Fibroblast of the aortic adventitia (primary cell): ENCODE measurements at places on chromosomes 2 and 18. TPM values are rescaled to one million over a fixed set of nuclear protein-coding genes. Genes with fewer than 3 reads are reported as not detected.
A peak's percentile ranks its signal among the peaks of the same experiment; 100 is the strongest.

- DNase-seq = no peak
These were observed 31.2 kb upstream of the RMP24 start for GRCh38 chr18:35941299-35941698.

DNA sequence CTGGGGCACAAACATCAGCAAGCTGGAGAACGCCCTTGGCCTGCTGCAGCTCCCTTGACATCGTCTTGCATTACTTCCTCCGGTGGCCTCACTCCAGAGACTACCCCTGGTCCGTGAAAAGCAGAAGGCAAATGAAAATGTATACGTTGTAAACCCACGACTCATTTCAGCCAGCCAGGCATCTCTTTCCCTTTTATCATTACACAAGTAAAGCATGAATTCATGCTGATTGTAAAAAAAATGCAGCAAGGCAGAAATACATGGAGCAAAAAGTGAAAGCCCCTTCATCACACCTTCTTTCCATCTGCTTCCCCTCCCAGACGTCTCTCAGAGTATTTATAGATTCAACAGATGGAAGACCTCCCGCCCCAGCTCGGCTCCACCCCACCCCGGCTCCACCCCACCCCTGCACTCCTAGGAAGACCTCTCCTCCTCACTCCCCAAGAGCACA, 41.6 kb upstream of the RALBP1 start:
- no peak for DNase-seq

DNA sequence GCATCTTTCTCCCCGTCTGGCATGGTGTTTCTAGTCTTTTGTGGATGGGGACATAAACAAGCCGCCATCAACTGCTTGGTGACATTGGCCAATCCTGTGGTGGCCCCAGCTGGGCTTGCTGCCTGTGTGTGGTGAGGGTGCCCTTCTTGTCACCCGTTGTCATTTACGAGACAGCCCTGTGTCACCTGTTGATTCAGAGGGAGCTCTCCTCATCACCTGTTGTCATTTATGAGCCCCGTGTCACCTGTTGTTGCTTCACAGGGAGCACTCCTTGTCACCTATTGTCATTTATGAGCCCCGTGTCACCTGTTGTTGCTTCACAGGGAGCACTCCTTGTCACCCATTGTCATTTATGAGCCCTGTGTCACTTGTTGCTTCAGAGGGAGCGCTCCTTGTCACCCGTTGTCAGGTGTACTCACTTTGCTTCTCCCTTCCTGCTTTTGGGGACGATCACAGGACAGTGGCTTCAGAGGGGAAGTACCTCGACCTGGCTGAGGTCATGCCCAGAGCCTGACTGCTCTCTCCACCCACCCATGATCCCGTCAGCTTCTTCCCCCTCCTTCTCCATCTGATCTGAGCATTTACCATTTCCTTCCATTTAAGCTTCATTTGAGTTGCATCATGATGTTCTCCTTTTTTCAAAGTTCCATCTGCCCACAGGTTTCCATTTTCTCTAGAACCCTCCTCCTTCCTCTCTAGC, 29.1 kb downstream of the HPCAL1 start:
- no peak for DNase-seq

- DNase-seq = no peak
These were observed 62.8 kb downstream of the AGFG1 start for GRCh38 chr2:227534714-227535113.

DNA sequence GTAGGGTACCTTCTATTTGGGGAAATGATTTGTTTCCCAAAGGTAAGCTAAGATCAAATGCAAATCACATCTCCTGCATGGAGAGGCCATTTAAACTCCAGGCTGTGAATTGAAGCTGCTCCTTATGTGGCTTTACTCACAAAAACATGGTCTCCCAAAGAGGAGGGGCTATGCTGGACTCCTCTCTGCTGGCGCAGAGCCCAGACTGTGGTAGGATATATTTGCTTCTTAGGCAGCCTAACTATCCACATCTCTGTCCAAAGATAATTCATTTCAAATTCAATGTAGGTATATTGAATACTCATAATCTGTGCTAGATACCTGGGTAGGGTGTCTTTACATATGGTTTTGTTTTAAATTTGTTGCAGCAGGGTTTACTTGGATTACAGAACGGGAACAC, 358.5 kb downstream of the ALK start:
- DNase-seq = no peak

GRCh38 chr18:48615566-48616401, 77.0 kb downstream of the CTIF start:
- DNase-seq = no peak

- DNase-seq = peak; percentile 60
These were observed 31.2 kb downstream of the STAMBP start for GRCh38 chr2:73859721-73860586.

DNA sequence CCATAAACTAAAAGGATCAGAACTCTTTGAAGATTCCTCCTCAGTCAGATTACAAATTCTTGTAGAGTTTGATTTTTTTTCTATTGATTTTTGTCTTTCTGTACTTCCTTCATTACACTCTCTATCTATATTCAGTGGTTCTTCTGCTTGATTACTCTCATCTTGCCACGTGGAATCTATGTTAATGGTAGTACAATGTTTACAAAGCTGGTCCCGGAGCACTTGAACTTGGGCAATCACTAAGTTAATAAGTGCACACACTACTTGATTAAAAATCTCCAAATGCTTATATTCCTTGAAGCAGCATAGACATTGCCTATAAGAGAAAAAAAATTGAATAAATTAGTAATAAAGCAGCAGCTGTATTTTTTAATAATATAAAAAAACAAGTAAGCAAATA, 65.1 kb downstream of the USP34 start:
- no peak for DNase-seq

GRCh38 chr2:34317797-34318196, 718.7 kb upstream of the FAM98A start:
- DNase-seq = no peak

DNA sequence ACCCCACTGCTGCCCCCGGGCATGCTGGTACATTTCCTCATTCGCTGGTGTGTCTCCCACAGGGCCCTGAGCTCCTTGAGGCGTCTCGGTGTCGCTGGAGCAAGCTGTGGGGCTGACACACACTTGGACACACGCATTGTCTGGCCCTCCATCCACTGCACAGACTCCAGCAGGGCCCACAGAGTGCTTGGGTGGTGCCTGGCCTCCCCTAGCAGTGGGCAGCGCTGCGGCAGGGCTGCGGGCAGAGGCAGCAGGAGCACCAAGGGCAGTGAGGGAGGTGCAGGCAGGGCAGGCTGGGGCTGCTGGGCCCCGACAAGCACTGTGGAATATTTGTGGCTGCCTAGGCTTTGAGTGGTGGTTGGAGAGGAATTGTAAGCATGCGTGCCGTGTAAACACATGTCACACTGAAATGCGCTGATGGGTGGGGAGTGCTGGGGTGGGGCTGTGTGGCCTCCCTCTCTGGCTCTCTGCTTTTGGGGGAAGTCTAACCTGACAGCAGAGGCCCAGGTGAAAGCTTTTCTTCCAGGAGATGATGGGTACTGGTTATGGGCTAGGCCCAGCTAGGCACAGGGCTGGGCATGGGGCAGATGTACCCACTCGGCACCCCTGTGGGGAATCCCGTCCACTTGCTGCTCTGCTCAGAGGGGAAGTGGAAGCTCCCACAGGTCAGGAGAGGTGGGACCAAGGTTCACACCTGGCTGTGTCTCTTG, 55.5 kb upstream of the HS6ST1 start:
- peak; percentile 46 for DNase-seq

DNA sequence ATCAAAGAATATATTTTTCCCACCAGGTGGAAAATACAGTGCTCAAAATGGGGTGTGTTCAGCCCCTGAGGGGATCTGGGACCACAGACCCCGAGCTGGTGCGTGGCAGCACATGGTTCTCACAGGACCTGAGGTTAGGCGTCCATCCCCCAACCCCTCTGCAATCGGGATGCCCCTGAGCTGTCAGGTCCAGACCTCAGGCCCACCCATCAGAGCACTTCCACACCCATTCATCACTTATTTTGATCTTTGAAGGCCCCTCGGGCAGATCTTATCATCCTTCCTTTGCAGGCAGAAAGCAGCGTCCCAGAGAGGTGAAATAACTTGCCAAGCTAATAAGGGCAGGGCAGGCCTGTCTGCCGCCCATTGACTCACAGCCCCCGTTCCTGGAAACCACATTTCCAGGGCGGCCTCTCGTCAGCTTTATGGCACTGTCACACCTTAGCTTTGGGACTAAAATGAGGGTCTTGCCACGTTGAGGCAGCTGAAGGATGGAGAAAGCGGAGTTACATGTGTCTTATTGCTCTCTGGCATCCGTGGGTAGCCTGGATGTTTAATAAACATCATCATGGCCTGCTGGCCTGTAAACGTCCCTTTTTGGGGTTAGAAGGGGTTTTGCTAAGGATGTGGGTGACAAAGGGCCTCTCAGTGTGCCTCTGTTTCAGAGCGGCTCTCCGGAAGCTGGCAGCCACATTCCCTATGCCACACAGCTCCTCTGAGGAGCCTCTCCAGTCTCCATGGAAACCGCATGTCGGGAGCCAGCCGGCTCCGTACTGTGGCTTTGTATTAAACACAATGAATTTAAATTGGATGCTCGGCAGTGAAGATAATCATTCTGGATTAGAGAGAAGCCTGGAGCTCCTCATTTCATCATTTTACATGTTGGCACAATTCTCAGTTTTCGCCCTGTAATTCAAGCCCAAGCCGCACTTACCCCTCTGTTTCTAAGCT, 58.3 kb upstream of the MAPRE3 start:
- no peak for DNase-seq

- DNase-seq = no peak
These were observed 108.3 kb downstream of the SMAD7 start for GRCh38 chr18:48842259-48843061.

- DNase-seq = no peak
These were observed 7.2 kb upstream of the CRYGB start for GRCh38 chr2:208153156-208153555.

GRCh38 chr2:135913727-135914365, 37.6 kb upstream of the MCM6 start:
- peak; percentile 70 for DNase-seq

DNA sequence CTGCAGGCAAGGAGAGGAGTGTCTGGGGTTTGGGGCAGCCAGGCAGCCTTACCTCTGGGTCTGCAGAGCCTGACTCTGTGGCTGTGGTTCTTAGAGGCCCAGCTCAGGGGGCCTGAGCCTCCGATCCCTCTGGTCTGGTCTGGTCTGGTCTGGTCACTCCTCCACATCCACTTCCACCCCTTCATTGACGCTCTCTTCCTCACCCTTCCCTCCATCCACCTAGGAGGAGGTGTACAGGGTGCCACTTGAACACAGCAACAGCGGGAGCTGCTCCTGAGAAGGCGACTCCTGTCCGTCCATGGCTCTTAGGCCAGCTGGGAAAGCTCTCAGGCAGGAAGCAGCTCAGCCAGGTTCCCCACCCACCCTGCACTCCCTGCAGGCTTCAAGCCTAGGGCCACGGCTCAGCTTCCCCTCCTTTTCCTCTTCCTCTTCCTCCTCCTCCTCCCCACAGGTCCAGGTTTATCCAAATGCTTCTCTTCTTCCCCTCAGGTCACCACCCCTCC, 16.9 kb downstream of the GPR55 start:
- no peak for DNase-seq

- DNase-seq = peak; percentile 97
These were observed 93.7 kb upstream of the WDR75 start for GRCh38 chr2:189347540-189347939.

DNA sequence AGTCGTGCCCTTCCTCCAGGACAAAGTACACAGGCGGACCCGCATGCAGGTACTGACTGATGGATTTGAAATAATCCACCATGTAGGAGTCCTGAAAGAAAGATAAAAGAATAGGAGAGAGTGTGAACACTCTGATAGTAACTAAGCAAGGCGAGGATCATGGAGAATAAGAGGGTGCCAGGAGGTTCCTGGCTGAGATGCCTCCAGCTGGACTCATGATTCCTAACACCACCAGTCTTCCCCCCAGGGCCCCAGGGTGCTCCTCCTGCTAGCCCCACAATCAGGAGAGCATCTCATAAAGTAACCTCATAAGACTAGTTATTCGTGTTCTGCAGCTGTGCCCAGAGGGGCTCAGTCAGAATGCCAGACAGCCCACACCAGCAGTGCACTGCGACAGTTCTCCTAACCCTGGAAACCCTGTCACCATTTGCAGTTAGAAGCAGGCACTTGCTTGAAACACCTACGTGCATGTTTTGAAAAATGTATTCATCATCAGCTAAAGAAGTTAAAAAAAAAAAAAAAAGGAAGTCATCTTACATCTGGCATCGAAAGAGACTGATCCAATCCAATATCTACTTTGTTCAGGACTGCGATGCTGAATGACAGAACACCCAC, 36.7 kb downstream of the RMC1 start:
- DNase-seq = no peak

- no peak for DNase-seq
These were observed 306.0 kb downstream of the CLIP4 start for GRCh38 chr2:29420999-29421782.

GRCh38 chr2:228469721-228470120, 288.2 kb upstream of the SPHKAP start:
- no peak for DNase-seq

GRCh38 chr2:241720099-241720498, 14.3 kb upstream of the D2HGDH start:
- no peak for DNase-seq

DNA sequence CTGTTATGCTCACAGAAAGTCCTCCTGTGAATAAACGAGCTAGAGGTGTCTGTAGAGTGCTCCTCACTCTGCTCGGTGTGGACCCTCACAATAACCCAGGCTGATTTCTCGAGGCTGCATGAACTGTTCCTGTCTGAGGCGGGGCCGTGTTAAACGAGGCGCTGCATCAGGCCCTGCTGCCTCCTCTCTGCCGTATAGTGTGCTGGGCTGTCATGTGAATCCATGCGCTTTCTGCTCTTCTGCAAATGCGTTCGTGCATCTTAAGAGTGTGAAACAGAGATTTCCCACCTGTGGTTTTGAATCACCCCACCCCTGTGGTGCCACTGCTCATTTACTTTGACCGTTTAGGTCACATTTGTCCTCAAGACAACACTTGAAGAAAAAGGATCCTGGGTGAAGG, 26.2 kb downstream of the TRAF3IP1 start:
- no peak for DNase-seq

DNA sequence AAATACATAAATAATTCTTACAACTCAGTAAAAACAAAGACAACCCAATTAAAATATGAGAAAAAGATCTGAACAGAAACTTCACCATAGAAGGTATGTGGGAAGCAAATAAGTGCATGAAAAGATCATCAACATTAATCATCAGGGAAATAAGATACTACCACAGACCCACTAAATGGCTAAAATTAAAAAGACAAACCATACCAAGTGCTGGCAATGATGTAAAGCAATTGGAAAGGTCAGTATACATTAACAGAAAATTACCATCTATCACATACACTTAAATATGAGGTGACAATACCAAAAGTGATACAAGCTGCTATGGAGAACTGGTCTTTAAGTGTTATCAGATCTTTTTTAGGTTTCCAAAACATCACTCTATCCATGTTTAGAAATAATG, 44.7 kb downstream of the TTR start:
- no peak for DNase-seq

GRCh38 chr18:2331491-2331890, 239.8 kb downstream of the METTL4 start:
- DNase-seq = no peak

The KCMF1 gene
- 28.5 and 64.5 TPM in 2 replicates for total RNA-seq

The PLCL1 gene
- total RNA-seq = 12.4 and 17.7 TPM in 2 replicates

The ZNF385B gene
- total RNA-seq = 4.8 TPM in 1 of 2 replicates, not detected in the other

The OST4 gene
- total RNA-seq = 36.5 and 300 TPM in 2 replicates

The ARHGAP28 gene
- 11.9 and 221 TPM in 2 replicates for total RNA-seq

The SKOR2 gene
- not detected in 2 replicates for total RNA-seq

The CIDEA gene
- total RNA-seq = not detected in 2 replicates

The NDC80 gene
- 5.0 and 43.5 TPM in 2 replicates for total RNA-seq

The C2orf92 gene
- 1.9 and 2.0 TPM in 2 replicates for total RNA-seq

The MEP1B gene
- total RNA-seq = not detected in 2 replicates

The SLC38A11 gene
- total RNA-seq = 0.45 TPM in 1 of 2 replicates, not detected in the other

The C2orf81 gene
- total RNA-seq = 1.9 and 2.8 TPM in 2 replicates
